ENCODE measurements at places on chromosomes 6 and 20.

DNA sequence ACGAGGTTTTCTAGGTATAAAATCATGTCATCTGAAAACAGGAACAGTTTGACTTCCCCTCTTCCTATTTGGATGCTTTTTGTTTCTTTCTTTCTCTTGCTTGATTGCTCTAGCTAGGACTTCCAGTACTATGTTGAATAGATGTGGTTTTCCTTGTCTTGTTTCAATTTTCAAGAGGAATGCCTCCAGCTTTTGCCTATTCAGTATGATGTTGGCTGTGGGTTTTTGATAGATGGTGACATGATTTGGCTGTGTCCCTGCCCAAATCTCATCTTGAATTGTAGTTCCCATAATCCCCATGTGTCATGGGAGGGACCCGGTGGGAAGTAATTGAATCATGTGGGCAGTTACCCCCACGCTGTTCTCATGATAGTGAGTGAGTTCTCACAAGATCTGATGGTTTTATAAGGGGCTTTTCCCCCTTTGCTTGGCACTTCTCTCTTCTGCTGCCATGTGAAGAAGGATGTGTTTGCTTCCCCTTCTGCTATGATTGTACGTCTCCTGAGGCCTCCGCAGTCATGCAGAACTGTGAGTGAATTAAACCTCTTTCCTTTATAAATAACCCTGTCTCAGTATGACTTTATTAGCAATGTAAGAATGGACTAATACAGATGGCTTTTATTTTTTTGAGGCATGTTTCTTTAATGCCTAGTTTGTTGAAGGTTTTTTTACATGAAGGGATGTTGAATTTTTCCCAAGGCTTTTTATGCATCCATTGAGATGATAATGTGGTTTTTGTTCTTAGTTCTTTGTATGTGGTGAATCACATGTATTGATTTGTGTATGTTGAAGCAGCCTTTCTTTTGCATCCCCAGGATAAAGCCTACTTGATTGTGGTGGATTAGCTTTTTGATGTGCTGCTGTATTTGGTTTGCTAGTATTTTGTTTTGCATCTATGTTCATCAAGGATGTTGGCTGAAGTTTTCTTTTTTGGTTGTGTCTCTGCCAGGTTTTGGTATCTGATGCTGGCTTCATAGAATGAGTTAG is 239.1 kb downstream of the THBS2 start:
- H3K36me3 ChIP-seq = no peaks in the 10 kb centered on the region
- DNase-seq = no peak
- no peak overlapping the region for H3K27ac ChIP-seq

GRCh38 chr6:49646130-49646824 is 9.6 kb upstream of the RHAG start:
- H3K4me3 ChIP-seq = no peak overlapping the region
- H3K27ac ChIP-seq = no peak overlapping the region
- H3K36me3 ChIP-seq = no peaks in the 10 kb centered on the region
- H3K27me3 ChIP-seq = no peaks in the 10 kb centered on the region
- H3K4me1 ChIP-seq = no peaks in the 10 kb centered on the region
- no peak for DNase-seq

DNA sequence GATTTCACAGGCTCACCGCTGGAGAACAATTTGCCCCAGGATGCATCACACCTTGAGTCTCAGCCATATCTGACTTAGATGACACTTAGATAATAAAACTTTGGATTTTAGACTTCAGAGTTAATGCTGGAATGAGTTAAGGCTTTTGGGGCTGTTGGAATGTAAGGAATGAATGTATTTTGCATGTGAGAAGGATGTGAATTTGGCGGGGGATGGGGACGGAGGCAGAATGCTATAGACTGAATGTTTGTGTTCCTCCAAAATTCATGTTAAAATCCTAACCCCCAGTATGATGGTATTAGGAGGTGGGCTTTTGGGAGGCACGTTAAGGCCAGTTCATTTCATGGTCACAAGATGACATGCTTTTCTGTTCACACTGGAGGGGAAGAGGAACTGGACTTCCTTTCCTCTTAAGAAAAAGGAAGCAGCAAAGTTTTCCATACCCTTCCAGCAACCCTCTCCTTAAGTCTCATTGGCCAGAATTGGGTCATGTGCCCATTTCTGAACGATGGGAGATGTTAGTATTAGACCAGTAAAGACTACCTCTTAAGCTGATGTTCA is 5.8 kb upstream of the SRXN1 start:
- H3K4me3 ChIP-seq = no peak overlapping the region
- peaks cover 4% of the 10 kb centered on the region for H3K4me1 ChIP-seq
- no peaks in the 10 kb centered on the region for H3K36me3 ChIP-seq
- no peak overlapping the region for H3K27ac ChIP-seq

- DNase-seq = no peak
- H3K27ac ChIP-seq = peak overlapping the region; percentile 90
- no peaks in the 10 kb centered on the region for H3K27me3 ChIP-seq
- no peaks in the 10 kb centered on the region for H3K36me3 ChIP-seq
- no peak overlapping the region for H3K4me3 ChIP-seq
- peaks cover 92% of the 10 kb centered on the region for H3K4me1 ChIP-seq
Observed at GRCh38 chr6:35044761-35045421, 96.2 kb downstream of the TCP11 start.

DNA sequence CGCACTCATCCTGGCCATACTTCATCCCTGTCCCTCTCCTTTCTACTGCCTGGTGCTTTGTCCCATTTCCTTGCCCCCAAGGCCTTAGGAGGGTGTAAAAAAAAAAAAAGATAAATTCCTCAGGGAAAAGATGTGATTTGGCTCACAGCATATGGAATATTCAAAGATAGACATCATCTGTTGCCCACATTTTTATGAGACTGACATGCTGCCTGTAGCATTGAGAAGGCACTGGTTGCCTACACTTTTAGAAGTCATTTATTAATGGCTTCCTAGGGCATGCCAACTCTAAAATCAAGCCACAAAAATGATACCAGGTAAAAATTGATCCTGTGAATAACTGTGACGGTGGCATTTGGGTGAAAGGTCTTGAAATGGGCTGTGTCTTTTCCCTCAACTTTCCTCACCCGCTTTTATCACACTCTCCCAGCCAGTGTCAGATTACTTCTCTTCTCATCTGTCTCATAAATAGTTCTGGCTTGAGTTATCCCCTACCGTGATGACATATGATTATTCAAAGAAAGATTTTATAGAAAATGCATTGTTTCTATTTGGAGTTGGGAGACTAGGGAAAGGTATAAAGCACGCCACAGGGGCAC is 139.4 kb downstream of the CARMIL1 start:
- H3K4me1 ChIP-seq = no peaks in the 10 kb centered on the region
- H3K36me3 ChIP-seq = no peaks in the 10 kb centered on the region
- H3K4me3 ChIP-seq = no peak overlapping the region
